ENCODE measurements at places on chromosomes 16 and 17.

DNA sequence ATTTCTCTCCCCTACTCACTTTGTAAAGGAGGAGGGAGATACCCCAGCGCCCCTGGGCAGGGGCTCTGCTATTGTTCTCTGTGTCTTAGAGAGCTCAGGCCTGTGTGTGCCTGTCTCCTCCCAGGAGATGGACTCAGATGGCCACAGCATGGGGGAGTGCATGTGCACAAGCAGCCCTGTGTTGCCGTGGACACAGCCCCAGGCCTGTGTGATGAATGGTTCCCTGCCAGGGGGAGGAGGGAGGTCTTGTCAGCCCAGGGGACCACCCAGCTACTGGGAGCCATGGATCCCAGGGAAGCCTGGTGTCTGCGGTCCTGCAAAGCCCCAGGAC, 26.3 kb downstream of the GINS2 start:
- DNase-seq = no peak

- DNase-seq = no peak
Observed at GRCh38 chr17:65035191-65035590, 21.3 kb downstream of the GNA13 start.

GRCh38 chr16:83747936-83748335, 59.8 kb upstream of the HSBP1 start:
- DNase-seq = no peak

DNA sequence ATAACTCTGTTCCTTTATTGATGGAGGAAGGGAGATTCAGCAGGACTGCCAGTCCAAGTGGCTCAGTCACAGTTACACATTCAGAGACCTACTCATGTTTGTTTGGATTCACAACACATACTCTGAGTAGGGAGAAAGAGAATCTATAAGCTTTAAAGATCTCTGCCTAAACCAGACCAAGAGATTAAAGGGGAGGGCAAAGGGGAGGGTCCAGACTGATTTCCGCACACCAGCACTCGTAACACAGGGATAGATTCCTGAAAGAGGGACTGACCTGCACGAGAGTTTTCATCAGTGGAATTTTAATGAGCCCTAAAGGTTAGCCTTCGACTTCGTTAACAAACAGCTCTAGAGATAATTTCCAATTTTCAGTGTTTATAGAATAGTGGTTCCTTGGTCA, 71.7 kb upstream of the PMFBP1 start:
- DNase-seq = no peak

GRCh38 chr16:56421976-56422669, 3.2 kb downstream of the AMFR start:
- no peak for DNase-seq

- no peak for DNase-seq
Observed at GRCh38 chr16:28513484-28514181, 7.0 kb upstream of the IL27 start.

DNA sequence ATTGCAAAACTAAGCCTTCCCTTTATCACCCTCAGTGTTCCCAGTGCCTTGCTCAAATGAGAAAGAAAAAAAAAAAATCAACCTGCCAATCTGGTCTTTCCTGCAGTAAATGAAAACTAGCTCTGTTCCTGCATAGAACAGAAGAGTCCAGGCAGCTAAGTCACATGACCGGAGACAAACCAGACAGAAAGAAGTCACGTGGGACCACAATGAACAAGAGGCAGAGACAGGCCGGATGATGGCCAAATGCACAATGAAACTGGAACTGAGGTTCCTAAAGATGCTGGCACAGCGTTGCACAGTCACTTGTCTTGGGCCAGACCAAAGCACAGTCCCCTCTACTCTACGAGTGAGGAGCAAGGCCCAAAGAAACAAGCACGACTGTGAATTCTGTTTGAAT, 172.5 kb downstream of the GRIN2A start:
- DNase-seq = no peak

DNA sequence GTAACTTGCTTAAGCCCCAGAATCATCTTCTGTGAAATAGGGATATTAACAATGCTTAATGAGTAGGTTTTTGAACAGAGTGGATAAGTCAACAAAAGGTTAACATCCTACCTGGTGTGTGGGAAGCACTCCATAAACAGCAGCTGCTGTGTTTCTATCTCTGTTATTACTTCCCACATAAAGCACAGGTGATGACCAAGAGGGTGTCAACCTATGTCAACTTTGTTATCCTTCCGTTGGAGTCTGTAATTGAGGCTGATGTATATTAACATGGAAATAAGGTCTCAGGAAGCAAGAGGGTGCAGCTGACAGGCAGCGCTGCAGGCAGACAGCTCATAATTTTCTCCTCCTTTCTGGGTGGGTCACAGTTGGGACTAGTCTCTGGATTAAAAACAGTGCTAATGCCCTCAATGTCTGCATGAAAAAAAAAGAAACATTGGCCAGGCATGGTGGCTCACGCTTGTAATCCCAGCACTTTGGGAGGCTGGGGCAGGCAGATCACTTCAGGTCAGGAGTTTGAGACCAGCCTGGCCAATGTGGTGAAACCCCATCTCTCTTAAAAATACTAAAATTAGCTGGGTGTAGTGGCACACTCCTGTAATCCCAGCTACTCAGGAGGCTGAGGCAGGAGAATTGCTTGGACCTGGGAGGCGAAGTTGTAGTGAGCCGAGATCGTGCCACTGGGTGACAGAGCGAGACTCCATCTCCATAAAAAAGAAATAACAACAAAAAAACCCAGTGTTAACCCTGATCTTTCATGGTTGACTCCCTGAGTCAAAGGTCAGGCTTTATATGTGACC, 269.6 kb downstream of the SNX29 start:
- no peak for DNase-seq

DNA sequence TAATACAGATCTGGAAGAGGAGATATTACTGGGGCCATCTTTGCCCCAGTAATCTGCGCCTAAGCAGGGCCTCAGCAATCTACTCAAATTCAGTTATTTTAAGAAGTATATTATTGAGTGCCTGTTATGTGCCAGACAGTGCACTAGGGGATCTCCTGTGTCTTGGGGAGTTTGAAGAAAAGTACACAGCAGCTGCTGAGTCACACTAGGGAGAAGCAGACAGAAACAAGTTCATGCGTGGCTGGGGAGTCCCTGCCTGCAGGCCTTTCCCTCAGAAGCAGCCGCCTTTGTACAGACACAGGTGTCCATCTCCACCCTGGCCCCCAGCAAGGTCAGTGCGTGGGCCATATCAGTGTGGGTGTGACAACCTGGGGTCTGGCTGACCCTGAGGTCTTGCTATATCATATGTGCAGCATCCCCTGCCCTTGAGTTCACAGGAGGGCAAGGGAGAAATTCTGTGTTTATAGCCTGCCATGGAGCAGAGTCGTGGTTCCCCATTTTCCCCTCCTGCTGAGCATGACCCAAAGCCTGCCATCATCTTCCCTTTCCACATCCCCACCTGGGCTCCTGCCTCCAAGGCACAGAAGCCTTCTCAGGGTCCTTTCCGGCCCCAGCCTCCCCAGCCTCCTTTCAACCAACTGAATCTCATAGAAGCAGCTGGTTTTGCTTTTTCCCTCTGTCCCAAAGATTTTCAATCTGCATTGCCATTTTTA, 229.9 kb upstream of the SDK2 start:
- DNase-seq = no peak

- no peak for DNase-seq
Observed at GRCh38 chr16:16016388-16016964, 67.1 kb downstream of the ABCC1 start.

Data from GM03348 (cell line).